M059J (cell line): ENCODE measurements at places on chromosomes 16 and 17.

- peak; percentile 28 for DNase-seq
These were observed 386.1 kb downstream of the SEC14L1 start for GRCh38 chr17:77526728-77527350.

DNA sequence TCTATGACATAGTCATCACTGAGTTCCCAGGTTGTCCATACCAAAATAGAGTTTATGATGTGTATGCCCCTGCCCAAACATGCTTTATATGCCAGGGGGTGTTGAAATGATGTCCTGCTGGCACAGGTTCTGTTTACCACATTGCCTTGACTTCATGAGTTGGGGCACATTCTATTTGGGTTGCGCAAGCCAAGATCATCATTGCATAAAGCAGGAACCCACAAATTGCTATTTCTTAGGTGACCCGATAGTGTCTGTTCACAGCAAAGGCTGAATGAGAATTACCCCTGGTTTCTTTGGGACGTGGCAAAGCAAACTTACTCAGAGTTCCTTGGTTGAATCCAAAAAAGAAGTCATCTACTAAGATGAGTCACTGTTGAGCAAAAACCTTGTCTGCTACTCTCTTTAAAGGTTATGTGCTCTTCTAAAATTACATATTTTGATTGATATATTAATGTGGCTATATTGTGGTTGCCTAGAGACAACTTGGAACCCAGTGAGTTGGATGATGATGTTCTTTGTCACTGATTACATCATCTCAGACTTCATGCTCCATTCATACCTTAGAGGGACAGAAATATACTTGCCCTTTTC is 912.6 kb upstream of the SOX9 start:
- peak; percentile 77 for DNase-seq

- DNase-seq = peak; percentile 52
These were observed 70.0 kb upstream of the PMFBP1 start for GRCh38 chr16:72241930-72242329.

DNA sequence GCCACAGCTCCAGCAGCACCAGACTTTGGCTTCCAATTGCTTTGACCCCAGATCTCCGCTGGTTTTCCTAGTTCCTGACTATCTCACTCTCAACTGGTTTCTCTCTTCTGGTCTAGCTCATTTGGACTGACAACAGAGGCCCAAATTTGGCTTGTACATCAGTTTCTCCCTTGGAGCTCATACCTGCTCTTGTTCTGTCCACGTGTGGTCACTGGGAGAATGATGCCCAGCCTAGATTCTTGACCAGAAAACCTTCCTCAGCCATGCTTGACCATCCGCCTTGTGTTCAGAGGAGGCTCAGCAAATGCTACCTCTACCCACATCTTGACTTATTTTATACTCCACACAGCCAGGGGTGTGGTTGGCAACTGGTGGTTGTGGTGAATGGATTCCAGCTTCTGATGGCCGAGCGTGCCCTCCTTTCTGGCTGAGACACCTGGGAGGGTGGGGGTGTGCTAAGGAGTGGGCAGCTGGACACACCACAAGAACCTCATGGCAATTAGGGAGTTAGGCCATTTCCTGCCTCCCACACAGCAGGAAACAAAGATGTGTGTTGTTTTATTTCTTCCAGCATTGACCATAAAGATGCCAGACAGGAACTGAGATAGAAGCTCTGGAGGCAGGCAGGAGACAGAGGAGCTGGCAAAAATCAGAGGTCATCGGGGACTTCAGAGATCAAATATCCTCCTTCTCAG is 93.8 kb upstream of the FAM20A start:
- DNase-seq = peak; percentile 4

GRCh38 chr17:16463358-16464302 is 28.4 kb downstream of the LRRC75A start:
- DNase-seq = no peak

DNA sequence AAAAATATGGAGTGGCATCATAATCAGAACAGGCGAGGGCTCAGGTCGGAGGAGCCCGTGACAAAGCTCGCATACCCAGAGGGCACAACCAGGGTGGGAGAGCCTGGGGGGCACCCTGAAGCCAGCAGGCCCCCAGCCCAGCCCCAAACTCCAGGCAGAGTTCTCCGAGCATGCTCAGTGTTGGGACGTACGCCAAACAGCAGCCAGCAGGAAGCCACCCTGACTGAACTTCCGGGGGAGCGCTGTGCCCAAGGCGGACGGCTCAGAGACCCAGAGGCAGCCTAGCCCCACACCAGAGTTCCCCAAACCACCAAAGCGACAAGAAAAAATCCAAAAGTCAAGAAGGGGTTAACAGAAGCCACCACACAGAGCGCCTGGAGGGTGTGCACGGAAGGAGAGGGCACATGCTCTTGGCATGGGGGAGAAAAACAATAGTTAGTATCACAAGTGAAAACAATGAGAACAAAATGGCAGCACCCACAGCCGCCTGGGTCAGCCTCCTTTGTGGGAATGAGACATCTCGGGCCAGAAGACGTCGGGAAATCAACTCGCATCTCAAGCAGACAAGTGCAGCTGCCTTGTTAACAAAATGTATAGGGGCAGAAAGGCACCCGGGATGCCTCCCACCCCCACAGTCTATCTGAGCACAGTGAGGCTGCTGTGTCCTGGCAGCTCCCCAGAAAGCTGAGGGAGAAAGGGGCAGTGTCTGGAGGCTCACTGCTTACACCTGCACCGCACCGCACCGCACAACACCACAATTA is 11.9 kb downstream of the EXOC7 start:
- DNase-seq = no peak

GRCh38 chr16:87484487-87485331 is 8.1 kb downstream of the ZCCHC14 start:
- DNase-seq = no peak

DNA sequence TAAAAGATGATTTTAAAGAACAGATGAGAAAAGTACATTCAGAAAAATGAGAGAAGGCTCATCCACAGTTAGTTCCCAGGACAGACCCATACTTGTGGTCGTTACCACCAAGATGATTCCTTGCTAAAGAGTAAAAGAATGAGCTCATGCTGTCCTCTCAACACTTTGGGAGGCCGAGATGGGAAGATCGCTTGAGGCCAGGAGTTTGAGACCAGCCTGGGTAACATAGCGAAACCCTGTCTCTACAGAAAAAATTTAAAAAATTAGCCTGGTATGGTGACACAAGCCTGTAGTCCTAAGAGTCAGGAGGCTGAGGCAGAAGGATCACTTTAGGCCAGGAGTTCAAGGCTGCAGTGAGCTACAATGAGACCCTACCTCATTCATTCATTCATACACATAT is 60.7 kb upstream of the CNEP1R1 start:
- DNase-seq = no peak
